ENCODE measurements at places on chromosomes 6 and 20. TPM values are rescaled to one million over a fixed set of nuclear protein-coding genes. Genes with fewer than 3 reads are reported as not detected.

DNA sequence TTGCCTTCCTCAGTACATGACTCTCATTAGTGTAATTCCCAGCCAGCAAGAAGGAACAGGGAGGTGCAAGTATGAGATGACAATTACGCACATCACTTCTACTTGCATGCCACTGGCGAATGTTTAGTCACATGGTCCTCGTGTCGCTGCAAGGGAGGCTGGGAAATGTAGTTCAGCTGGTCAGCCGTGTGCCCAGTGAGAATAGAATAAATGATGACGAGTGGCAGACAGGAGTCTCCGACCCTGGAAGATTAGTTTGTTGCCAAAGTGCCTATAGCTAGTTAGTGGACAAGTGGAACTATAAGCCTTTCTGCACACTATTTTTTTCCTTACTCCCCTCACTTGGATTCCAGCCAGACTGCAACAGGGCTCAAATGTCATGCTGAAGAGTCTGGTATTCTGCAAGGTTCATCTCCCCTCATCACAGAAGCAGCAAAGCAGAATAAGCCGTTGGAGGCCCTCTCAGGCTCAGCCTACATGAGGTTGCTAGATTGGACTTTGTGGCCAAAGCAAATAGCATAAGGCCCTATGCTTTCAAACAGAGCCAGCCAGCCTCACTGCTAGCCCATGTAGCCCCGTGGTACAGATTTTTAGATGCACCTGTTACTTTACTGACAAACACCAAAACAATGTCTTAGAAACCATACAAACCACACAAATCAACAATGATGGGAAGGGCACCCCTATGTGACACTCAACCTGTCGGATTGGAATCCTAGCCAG, 9.7 kb downstream of the LINC00237 start:
- DNase-seq: no peak

GRCh38 chr20:63807654-63808053, 23.4 kb downstream of the ZBTB46 start:
- DNase-seq: no peak

DNA sequence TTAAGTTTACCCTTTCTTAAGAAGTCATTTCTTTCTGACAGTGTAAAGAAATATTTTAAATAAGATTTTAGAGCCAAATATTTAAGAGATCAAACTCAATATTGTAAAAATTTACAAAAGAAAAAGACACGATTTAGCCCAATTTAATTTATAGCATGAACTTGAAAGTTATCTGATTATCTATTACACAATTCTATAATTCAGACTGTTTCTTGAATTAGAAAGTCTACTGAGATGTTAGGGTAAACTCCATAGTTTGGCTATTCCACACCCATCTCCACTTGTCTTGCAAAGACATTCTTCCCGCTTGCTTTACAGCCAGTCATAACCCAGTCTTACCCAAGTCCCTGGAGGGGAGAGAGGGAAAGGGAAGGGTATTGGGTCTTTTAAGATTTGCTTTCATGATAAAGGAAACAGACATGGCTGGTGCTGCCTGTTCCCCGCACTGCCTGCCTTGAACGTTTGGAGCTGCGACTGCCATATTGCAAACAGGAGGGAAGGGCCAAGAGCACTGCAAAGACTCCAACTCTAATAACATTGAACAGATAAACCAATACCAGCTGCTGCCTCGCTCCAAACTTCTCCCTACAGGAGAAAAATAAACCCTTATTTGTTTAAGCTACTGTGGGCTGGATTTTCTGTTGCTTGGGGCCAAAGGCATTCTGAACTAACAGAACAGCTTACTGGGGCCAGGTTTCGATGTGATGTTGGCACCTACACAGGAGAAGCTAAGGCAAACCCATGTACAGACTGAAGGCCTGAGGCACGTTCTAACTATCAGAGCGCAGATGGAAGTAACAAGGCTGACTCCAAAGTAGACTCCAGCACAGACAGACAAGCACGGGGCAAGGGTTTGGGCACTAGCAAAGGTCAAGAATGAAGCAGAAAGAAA, 552.3 kb upstream of the JARID2 start:
- DNase-seq: no peak

DNA sequence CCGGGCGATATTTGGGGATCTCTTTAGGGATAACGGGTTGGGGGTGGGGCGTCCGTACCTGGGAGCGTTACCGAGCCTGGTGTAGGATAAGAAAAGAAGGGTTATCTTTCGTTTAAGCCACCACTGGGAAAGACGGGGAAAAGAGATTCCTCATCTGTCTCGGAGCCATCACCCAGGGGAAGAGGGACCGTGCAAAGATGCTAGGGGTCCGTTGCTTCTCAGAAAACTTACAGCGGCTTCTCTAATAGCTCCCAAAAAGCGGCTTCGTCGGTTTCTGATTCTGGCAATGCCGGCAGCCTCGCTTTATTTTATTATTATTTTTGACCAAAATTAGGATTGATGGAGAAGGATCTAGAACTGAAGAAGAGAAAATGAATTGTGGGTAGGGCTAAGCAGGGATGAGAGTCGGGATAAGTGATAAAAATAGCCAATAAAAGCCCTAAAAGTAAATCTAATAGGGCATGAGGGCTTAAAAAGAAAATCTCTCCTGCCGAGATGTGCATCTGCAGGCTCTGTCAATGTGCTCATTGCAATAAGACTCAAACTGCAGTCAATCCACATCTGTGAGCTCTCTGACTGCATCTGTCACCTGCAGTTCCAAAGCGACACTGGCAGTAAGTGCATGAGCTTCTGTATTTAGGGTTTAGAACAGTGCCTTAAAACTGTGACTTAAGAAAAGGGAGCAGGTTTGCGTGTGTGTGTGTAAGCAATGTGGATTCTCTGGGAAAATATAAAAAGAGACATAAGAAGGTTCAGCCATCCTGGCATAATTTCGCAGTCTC, 801 bp downstream of the TBPL1 start:
- DNase-seq: no peak

DNA sequence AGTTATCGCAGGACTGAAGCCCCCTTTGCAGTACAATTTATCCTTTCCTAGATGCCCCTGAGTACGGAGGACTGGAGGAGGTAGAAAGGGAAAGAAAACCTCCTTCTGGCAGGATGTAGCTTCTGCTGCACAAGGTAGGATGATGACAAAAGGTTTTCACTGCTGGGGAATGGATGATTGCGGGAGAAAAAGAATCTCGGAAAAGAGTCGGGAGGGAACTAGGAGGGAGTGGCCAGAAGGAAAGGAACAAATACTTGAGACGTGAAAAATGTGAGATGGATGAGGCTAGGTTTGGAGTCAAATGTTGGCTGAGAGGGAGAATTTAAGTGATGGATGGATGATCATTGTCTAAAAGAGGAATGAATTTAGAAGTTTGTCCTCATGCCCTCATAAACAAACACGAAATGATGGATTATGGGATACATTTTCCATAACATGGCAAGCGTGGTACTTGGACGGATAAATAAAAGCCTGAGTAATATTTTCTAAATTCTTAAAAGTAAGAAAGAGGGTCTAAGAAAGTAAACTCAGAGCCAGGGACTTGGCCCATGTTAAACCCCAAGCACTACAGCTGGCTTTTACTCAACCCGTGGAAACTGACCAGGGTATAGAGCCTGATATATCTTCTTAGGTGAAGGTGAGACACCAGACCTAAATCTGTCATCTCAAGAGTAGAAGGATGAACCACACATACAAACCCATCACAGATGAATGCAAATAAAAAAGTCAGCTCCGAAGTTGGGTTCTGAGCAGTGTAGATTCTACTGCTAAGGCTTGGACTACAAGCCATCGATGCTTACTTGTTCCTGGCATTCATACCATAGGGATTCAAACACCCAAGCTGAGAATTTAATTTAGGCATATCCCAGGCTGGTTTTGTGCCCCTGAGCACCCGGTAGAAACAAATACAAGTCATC, 72.4 kb downstream of the HFE start:
- DNase-seq: no peak

DNA sequence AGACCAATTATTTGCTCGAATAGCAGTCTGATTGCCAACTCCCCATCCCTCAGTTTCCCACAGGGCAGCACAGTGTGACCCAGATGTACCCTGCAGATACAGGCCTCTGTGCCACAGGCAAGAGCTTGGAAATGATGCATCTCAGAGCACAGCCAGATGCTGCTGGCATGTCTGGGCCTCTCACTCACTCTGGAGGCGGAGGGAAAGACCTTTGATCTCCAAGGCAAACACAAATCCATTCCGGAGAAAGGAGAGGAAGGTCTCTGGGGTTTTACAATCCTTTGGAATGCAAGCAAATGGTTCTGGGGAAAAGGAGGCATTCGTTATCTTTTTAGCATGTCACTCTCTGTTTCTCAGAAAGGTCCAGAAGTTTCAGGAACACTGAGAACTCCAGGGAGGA, 74.2 kb downstream of the RIOK1 start:
- no peak for DNase-seq

SLC22A16 gene
- total RNA-seq: not detected

ZBP1 gene
- total RNA-seq: 2.4 TPM

BMP5 gene
- total RNA-seq: 1.7 TPM
